ENCODE measurements at places on chromosomes 5 and 9. TPM values are rescaled to one million over a fixed set of nuclear protein-coding genes. Genes with fewer than 3 reads are reported as not detected.

GRCh38 chr9:71985297-71985911, 74.0 kb downstream of the C9orf85 start:
- DNase-seq, result no peak

GRCh38 chr5:174284873-174285272, 239.4 kb downstream of the NSG2 start:
- DNase-seq, result no peak

GRCh38 chr5:32506799-32507198, 62.3 kb upstream of the ZFR start:
- no peak for DNase-seq

GRCh38 chr9:82593501-82593900, 469.4 kb downstream of the RASEF start:
- DNase-seq, result peak; percentile 3

- no peak for DNase-seq
Measured at GRCh38 chr5:153347611-153348010, 142.9 kb upstream of the GRIA1 start.

DNA sequence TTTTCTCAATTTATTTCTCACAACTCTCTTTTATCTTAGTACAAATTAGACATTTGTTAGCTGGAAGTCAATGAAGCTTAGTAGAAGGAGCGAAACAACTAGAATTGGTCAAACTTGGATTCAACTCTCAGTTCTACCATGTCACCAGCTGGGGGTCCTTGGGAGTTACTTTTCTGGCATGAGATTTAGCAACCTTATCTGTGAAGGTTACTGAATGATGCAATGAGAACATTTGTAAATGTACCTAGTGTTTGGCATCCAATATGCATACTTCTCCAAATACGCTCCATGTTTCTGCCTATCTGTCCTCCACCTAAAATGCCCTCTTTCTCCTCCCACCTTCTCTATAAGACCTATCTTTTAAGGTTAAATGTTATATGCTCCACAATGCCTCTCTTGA, 6.3 kb downstream of the HNRNPA0 start:
- DNase-seq, result no peak

Gene FST
- 12.4 TPM for total RNA-seq

Gene BTNL3
- 0.09 TPM for total RNA-seq

Data from cerebellum (tissue), 4 donors.